ENCODE measurements at places on chromosomes 2 and 18.

GRCh38 chr2:108417254-108417653 lies 31.8 kb upstream of the GCC2 start:
- no peak for DNase-seq

- no peak for DNase-seq
Observed at GRCh38 chr2:126864861-126865260, 33.8 kb upstream of the TEX51 start.

GRCh38 chr2:64766841-64767669 lies 113.3 kb upstream of the SERTAD2 start:
- DNase-seq = no peak

GRCh38 chr2:41719756-41720155 lies 328.1 kb upstream of the PKDCC start:
- DNase-seq = no peak

DNA sequence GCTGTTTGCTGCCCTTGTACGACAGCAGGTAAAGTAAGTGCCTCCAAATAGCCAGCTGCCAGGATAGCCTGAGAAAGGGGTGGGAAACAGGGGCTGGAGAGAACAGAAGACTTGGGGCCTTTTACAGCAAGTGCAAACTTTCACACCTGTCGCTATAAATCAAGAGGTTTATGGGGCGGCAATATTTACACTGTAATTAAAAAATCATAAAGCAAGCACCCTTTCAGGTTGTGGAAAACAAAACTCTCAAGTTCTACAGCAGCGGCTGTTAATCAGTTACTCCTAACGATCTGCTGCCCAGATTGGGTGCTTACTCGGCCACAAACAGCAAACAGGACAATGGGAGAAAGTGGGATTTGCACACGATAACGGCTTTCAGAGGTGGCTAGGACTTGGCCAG lies 359.5 kb upstream of the ETAA1 start:
- no peak for DNase-seq

DNA sequence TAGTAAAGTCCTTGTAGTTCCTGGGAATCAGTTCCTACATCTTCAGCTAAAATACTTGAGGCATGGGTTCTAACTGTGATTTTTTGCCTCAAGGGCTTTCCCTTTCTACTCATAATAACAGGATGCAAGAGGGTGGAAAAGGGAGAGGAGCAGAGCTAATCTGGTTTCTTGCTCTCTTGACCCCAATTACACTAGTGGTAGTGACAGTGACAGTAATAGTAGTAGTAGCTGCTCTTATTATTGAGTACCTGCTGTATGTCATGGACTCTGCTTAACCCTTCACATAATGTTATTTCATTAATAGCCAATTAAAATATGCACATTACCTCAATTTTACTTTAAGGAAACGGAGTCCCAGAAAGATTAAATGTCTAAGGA lies 214.8 kb upstream of the HNRNPA3 start:
- DNase-seq = no peak

DNA sequence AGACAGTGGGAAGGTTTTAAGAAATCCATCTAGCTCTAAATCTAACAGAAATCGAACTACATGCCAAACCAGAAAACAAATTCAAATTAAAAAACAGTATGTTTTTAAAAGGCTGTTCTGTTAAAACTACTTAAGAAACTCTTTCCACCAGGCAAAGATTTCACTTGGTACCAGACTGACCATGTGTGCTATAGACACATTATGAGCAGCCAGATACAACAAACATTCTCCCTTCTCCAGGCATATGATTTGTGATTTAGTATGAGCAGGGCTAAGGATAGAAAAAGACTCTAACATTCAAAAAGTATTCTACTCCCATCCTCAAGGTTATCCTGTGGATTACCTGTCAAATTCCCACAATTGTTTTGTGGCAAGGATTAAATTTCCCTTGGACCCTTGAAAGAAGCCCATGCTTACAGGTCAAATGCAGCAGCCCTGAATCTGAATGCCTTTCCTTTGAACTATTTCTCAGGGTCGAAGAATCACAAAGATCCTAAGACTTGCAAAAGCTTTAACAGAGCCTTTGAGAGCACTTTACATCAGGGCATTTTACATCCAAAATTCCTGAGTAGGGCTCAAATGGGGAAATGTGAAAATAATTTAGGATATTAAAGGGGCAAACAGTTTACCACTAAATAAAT lies 42.5 kb upstream of the TTC32 start:
- no peak for DNase-seq

DNA sequence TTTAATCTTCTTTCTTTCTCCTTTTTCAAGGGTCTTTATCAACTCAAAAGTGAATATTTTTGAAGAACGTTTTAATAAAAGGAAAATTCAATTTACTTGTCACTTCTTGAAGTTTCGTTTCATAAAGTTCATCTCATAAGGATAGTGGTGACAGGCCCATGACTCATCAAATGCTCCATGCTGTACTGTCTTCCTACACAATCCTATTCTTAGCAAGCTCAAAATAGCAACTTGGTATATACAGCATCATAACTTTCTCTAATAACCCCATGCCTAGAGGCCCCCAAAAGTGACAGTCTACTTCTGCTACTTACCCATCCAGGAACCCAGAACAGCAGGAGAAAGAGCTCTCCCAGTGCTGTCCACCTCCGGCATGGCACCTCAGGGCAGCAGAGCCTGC lies 7.7 kb downstream of the FBXO15 start:
- peak; percentile 50 for DNase-seq

DNA sequence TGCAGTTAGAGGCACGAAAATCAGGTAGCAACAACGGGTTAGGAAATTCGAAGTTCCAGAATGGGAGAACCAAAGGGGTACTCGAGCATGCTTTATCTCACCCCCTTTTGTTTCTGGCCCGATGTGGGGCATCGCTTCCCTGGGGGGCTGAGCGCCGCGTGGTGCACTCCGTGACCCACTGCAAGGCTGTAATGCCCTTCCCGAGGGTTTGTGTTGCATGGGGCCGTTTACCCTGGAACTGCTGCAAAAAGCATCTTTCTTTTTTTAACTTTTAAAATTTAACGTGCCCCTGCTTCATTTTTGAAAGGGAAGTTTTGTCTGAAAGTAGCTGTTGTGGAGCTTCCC lies 4.8 kb downstream of the GDF7 start:
- no peak for DNase-seq

DNA sequence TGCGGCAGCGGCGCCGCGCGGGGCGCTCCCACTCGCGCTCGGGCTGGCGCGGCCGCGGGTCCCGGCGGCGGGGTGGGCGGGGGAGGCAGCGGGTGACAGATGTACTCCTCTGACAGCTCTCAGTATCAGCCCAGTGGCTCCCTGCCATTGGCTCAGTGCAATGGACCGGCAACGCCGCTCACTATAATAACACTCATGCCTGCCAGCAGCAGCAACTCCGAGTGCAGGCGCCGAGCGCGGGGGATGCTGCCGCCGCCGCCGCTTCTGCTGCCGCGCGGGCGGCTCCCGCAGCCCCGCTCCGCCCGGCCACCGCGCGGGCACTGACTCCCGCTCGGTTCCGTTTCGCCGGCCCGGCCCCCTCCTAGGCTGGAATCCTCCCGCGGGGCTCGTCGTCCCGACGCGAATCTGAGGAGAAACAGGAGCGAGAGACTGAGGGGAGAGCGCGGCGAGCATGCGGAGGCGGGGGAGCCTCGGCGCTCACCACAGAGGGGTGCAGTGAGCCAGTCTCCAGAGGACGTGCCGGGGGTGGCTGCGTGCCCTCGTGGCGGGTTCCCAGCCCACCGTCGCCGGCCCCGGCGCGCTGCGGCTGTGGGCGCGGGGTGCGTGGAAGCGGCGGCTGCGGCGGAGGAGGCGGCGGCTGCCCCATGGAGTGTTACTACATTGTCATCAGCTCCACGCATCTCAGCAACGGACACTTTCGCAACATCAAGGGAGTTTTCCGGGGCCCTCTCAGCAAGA lies at the start of gene ZNF804A:
ZNF804A (plus strand) TSS at position 214 of the 738 bp plus-strand sequence; CDS start at position 645, 431 bp downstream.
- DNase-seq = peak; percentile 13

DNA sequence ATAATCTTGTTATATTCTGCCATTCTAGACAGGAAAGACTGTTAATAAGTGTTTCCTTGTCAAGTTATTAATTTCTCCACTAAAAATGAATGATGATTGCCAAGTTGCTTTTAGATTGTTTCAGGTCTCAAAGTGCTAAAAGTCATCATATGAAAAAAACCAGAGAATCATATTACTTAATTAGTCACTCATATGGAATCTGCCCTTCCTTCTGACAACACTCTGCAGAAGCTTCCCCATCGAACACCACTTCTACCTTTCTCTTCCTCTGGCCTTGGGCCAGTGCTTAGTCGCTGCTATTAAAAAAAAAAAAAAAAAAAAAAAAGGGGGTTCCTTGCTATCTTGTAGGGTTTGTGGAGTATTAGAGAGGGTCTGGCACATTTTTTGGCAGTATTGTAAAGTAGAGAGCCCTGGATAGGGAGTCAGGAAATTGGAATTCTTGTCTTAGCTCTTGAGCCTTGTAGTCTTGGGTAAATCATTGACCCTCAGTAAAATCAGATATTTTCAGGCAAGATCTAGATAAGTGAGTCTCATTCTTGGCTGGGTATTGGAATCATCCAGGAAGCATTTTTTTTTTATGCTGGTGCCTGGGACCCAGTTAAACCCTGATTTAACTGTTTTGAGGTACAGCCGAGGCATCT lies 141.7 kb upstream of the CCDC68 start:
- DNase-seq = no peak

DNA sequence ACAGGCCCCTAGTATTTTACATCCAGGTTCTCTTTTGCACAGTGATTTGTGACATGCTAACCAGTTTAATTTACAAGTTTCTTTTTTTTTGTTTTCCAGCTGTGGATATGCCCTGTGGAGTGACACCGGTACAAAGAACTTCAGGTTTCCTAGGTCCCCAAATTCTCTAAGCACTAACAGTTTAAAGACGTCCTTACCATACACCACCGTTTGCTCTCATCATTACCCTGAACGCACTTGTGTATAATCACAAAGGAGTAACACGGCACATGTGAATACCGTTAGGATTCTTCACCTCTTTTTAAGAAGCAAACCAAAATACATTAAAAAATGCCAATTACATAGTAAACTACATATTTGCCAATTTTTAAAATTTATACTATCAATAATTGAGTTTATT lies 853 bp downstream of the LANCL1 start:
- no peak for DNase-seq

DNA sequence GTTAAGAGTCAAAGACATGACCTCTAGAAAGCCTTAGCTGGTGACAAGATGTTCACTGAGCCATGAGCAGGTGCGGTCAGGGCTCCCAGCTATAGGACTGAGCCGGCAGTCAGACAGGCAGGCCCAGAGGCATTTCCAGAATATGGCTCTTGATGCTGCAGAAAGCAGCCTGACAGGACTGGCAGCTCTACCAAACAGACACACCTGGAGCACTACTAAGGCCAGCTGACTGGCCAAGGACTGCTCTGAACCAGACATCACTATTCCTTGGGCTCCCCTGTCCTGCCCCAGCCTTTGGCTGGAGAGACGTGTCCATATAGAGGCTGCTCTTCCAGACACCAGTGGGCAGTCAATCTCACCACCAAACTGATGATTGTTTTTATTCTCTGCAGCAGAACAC lies 98.8 kb downstream of the RIF1 start:
- DNase-seq = no peak

GRCh38 chr2:67922080-67922785 lies 140.6 kb downstream of the C1D start:
- DNase-seq = no peak

DNA sequence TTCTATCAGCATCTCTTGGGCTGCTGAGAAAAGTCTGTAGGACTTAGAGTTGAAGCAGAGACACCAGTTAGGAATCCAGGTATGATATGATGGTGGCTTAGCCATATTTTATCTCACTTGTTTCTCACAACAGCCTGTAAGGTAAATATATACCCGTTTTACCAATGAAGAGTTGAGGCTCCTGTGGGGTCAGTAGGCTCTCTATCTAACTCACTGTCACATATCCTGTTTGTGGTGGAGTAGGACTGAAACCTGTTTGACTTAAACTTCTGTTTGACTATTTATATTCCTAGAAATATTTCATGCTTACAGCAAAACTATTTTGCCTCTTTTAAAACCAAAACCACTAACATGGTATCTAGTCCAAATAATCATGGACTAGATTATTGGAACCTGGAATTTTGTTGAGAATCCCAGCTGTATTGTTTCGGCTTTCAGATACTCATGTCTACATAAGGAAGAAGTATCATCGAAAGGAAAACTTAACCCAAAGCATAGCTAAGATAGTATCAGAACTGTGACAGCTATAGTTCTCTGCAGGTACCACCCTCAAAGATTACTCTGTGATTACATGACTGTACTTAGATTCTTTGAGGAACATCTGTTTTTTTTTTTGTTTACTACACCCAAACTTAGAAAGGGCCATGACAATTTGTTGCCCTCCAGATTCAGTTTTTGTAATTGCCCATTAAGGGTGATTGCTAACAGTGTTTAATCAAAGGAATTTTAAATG lies 216.1 kb upstream of the THUMPD2 start:
- no peak for DNase-seq

DNA sequence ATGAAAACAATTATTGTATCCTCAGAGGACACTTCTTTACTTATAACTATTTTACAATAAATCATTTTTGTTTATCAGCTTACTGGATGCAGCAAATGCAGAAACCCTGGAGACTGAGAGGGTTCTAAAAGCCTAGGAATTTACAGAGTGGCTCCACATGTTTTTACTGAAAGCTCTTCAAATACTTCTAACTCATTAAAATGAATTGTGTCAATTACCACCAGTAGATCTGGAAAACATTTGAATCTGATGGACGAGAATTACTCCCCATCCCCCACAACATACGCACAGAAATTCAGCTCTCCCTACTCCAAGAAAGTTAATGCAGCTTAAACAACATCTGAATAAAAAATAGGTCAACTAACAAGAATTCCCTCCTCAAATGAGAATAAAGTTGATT lies 319.8 kb upstream of the FIGN start:
- no peak for DNase-seq

GRCh38 chr2:48635786-48636185 lies 18.1 kb downstream of the GTF2A1L start:
- no peak for DNase-seq

- DNase-seq = no peak
Observed at GRCh38 chr18:60996822-60997221, 336.4 kb upstream of the CDH20 start.

DNA sequence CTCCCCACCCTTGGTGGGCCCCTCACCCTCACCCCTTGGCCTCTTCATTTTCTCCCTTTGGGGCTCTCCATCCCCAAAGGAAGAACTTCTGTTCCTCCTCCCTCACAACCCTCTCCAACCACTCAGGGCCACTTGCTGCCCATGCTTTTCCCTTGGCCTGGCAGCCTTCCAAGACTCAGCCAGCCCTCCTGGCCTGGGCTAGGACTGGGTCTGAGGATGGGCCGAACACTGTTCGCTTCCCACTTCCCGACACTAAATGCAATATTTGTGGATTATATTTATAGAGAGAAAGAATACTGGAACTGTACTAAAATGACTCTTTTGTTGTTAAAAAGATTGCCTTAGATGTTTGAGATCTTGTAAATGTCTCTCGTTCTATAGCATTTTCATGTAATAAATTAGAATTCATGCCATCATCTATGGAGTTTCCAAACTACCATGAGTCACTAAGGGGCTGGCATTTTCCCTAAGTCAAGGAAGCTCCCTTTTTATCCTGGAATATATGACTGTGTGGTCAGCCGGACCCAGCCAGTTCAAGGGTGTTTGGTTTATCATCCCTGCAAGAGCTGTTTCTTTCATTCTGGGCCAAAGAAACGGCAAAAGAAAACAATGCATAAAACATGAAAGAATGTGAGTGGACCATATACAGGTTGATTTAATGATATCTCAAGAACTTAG lies 3.8 kb downstream of the CXCR2 start:
- no peak for DNase-seq

GRCh38 chr18:26911840-26912239 lies 46.3 kb upstream of the AQP4 start:
- DNase-seq = no peak

All from activated naive CD4-positive, alpha-beta T cell treated with anti-CD3 and anti-CD28 coated beads, Interleukin-2, amount 50 U/mL, for 16 hours (primary cell).